ENCODE measurements at places on chromosomes 5 and 9.
A peak's percentile ranks its signal among the peaks of the same experiment; 100 is the strongest.

- DNase-seq = no peak
These were observed 1.9 kb downstream of the DIPK1B start for GRCh38 chr9:136714096-136714892.

DNA sequence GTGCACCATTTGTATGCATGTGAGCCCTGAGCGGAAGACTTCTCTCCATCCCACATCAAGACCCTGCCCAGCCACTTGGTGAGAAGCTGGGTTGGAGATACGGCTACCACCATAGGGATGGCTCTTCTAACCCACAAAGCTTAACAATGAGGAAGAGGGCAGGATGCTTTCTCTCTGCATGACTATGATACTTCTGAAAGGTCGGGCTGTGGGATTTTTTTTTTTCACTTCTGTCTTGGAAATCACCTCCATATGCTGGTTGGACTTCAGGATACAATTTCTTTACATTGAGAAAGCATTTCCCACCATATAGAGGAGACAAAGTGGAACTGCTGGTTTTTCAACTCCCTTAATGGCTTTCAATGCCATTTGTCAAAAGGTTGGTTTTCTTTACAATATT lies 30.5 kb downstream of the ZNF366 start:
- no peak for DNase-seq

- no peak for DNase-seq
These were observed 152.5 kb upstream of the NFIB start for GRCh38 chr9:14466429-14466818.

DNA sequence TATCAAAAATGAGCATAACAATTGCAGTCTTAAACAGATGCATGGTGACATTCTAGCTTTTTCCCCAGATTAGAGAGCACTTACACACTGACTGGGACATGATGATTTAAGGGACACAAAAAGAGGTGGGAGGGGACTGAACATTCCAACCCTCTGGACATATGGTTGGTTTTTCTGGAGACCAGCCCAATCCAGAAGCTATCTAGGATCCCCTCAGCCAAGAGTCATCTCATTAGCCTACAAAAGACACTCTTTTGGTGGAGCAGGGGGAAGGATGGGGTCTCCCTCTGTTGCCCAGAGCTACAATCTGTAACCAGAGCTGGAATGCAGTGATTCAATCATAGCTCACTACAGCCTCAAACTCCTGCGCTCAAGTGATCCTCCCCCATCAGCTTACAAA lies 97.3 kb upstream of the IQGAP2 start:
- no peak for DNase-seq

- no peak for DNase-seq
These were observed 41.3 kb upstream of the CDH18 start for GRCh38 chr5:20029266-20029665.

DNA sequence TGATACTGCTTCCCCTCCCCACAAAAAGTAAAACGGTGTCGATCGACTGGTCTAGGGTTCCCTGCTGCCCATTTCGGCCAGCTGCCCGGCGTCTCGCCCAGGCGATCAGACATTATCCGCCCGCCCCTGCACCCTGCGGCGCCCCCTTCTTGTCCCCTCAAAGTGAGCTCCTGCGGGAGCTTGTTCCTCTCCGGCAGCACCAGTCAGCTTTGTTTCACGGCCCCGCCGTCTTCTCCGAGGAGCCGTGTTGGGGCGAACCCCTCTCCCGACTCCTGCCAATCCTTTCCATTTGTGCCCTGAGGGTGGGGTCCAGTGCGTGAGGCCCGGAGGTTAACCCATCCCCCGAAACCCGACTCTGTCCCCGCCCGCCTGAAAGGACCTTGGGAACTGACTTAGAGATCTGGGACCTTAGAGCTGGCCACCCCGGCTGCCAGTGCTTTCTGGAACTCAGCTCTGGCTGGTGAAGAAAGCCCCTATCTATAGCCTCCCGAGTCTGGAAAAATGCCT lies 518 bp downstream of the UBE2B start:
- peak; percentile 29 for DNase-seq

DNA sequence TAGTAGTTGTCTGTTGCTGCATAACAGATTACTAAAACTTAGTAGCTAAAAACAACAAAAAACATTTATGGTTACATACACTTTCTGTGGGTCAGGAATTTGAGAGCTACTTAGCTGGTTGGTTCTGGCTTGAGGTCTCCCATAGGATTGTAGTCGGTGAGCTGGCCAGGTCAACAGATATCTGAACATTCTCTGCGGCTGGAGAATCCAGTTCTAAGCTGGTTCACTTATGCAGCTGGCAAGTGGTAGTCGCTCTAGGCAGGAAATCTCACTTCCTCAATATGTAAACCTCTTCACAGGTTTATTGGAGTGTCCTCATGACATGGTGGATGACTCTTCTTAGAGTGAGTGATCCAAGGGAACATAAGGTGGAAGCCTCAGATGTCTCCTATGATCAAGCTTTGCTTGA lies 65.7 kb upstream of the TNFAIP8 start:
- no peak for DNase-seq

DNA sequence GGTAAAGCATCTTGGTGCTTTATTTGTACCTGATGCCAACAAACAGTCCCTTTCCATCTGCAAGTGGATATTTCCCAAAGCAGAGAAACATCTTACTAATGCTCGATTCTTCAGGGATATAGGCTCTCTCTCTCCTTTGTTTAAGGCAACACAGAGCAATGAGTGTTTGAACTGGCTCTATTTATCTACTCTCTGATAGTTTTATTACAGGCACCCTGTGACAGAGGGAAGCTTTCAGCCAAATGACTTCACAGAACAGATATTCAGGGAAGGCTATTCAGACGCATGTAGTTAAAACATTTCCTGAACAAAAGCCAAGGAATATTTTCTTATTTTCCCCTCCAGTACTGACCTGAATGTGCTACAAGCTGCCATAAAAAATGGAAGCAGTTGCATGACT lies 141.8 kb downstream of the YIPF5 start:
- DNase-seq = no peak

GRCh38 chr9:97812247-97812543 lies 40.8 kb upstream of the FOXE1 start:
- no peak for DNase-seq

DNA sequence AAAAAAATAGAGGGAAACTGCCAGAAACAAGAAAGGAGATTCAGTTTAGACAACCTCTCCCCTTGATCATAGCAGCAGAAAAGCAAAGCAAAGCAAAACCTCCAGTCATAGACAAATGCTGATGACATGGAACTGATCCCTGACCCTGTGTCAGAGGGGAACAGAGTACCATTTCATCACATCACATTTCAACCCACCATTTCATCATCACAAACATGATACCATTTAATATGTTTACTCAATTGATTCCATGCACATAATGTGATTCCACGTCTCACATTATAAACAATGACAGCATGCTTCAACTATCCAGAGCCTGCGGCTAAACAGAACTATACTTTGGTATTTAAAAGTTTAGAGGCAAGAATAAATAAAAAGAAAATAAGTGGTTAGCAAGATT lies 28.7 kb upstream of the ACOT12 start:
- DNase-seq = no peak

GRCh38 chr9:94869415-94869843 lies 142.9 kb downstream of the AOPEP start:
- DNase-seq = peak; percentile 15

DNA sequence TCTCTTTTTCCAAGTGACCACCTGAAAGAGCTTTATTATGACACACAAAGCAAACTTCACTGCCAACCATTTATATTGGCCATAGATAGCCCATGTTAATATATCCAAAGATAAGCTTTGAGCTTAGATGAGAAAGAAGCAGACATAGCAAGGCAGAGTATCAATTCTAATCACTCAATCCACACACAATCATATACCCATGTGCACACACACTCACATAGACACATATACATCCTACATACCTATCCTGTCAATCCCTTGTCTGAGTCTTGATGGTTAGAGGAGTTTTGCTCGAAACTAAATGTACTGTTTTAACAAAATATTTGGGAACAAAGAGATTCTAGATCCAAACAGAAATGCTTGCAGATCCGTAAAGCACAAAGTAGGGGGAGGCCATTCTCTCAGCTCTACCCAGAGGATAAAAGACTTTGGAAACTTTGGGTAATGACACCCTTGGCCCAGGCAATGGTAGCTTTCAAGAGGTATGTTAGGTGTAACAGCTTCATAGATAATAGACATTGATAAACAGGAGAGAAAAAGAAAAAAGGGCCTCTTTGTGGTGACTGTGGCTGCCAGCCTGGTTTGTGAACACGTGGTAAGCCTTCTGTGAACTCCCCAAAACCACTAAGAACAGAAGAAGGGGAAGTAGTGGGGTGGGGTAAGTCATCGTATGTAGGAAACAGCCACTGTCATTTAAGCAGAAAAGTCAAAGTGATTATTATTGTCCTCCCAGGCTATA lies 121.6 kb downstream of the TLR4 start:
- peak; percentile 8 for DNase-seq

DNA sequence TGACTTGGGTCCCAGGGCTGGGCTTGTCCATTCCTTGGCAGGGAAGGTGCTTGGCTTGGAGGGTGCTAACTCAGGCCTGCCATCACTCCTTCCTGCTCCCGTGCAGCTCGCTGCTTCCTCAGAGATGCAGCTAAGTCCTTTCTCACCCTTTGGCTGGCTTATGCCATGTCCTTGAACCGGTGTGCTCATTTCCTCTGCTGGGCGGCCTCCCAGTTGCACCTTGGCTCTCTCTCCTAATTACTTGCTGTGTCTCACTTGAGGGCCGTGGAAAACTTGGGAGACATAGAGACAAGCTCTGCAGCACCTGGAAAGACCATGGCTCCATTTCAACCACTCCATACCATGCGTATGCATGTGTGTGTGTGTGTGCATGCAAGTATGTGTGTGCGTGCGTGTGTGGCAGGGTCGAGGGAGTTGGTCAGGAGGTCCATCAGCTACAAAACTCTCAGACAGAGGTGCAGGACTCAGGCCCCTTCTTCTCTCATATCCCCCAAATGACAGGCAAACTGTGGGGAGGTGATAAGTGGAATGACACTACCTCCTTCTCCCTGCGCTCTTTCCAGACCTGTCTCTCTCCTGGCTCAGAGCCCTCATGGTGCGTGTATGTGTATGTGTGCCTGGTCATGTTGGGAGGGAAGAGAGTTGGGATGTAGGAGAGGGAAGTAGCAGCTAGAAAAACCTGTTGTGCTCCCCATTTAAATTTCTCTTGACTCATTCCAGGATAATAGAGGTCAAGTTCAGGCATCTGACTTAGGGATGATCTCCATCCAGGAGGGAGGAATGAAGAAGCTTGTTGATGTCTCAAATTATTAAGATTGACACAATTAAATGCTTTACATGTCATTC lies 17.6 kb upstream of the MTMR12 start:
- no peak for DNase-seq

DNA sequence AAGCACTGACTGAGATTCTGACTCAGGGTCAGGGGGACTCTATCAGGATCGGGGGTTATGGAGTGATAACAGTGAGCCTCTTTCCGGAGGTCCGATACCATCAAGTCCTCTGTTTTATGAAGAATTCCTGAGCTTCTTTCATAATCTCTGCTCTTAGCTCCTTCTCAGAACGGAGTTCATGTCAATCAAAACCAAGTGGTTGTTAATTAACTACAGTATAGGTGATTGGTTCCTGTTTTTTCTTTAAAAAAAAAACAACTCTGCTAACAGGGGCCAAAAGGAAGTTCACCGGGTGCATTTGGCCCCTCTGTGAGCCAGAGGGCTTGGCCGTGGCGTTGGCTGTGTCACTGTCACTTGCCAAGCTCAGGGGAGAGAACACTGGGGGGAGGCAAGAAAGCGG lies 4.0 kb downstream of the GFI1B start:
- no peak for DNase-seq

- no peak for DNase-seq
These were observed 1.6 kb downstream of the FNIP1 start for GRCh38 chr5:131795228-131795627.

- no peak for DNase-seq
These were observed 23.9 kb downstream of the GTF3C4 start for GRCh38 chr9:132694144-132694543.

DNA sequence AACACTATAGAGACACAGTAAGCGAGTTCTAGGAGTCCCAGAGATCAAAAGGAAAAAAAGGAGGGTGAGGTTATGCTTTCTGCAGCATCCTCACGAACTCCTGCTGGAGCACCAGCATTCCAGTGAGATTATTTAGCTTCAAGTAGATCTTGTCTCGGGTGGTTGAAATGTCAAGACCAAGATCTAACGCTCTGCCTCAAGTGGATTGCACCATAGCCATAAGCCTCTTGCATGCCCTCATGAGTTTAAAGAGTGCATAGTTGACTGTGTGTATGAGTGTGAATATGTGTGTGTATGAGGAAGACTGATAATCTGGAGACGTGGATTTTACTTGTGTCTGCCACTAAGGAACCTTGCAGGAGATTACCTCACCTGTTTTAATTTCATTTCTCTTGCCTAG lies 335.3 kb upstream of the ADAMTSL1 start:
- DNase-seq = no peak

DNA sequence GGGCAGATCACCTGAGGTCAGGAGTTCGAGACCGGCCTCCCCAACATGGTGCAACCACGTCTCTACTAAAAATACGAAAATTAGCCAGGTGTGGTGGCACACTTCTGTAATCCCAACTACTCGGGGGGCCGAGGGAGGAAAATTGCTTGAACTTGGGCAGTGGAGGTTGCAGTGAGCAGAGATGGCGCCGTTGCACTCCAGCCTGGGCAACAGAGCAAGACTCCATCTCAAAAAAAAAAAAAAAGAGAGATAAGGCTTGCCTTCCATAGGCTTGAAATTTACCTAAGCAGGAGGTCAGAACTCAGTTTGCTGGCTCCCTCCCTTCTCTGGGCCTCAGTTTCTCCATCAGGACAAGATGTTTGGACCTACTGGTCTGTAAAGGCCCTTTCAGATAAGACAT lies 1.3 kb downstream of the SPOUT1 start:
- DNase-seq = no peak

DNA sequence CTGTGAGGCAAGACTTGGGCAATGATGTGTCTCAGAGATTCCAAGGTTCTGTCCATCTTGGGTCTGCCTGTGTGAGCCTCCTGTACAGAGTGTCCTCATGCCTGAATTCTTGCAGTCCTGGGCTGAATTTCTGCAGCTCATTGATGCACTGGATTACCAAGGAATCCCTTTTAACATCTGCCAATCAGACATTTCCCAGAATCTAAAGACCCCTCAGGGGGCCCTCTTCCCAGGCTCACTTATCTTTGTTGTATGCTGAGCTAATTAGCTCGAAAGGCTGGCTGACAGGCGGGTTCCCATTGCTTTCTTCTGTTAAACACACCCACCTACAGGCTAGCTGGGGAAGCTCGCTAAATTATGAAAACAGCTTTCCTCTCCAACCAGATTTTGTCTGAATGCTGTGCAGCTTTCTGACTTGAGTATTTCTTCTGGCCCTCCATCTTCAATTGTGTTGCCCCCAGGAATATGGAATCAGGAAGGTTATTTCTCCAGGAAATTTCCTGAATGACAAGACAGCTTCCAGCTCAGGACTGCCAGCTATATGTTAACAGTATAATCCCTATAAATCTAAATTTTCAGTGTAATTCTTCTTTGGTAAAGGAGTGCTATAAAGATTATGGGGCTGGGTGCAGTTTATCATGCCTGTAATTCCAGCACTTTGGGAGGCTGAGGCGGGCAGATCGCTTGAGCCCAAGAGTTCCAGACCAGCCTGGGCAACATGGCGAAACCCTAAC lies at the start of gene LIX1:
Gene LIX1, minus strand, starts transcription at position 91 of the 734 bp plus-strand sequence. Its CDS starts 35 bp downstream, at position 56.
- no peak for DNase-seq

- no peak for DNase-seq
These were observed 59.6 kb downstream of the ARHGAP26 start for GRCh38 chr5:142829801-142830220.

GRCh38 chr5:180810959-180811622 lies 8.5 kb upstream of the MGAT1 start:
- peak; percentile 33 for DNase-seq

All from stimulated activated CD4-positive, alpha-beta T cell treated with anti-CD3 and anti-CD28 coated beads, Interleukin-12 subunit alpha, Interleukin-12 subunit beta, amount 100 ng/mL, for 48 hours (primary cell).